ENCODE measurements at places on chromosomes 16 and 17.

GRCh38 chr16:57529391-57530103, 6.8 kb downstream of the CCDC102A start:
- DNase-seq: no peak

DNA sequence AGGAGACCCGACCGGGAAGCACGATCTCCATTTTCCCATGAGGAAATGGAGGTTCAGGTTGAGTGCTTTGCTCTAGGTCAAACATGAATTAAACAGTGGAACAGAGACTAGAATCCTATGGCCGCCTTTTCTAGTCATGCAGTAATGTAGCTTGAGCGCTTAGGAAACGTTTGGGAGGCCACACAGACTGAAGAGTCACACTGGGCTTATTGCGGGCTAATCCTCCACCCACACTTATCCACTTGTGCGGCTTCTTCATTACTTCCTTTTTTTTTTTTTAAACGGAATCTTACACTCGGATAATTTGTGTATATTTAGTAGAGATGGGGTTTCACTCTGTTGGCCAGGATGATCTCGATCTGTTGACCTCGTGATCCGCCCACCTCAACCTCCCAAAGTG, 26.0 kb downstream of the CACNG3 start:
- no peak for DNase-seq

GRCh38 chr17:8327303-8327649, 12.4 kb upstream of the ODF4 start:
- DNase-seq: no peak

DNA sequence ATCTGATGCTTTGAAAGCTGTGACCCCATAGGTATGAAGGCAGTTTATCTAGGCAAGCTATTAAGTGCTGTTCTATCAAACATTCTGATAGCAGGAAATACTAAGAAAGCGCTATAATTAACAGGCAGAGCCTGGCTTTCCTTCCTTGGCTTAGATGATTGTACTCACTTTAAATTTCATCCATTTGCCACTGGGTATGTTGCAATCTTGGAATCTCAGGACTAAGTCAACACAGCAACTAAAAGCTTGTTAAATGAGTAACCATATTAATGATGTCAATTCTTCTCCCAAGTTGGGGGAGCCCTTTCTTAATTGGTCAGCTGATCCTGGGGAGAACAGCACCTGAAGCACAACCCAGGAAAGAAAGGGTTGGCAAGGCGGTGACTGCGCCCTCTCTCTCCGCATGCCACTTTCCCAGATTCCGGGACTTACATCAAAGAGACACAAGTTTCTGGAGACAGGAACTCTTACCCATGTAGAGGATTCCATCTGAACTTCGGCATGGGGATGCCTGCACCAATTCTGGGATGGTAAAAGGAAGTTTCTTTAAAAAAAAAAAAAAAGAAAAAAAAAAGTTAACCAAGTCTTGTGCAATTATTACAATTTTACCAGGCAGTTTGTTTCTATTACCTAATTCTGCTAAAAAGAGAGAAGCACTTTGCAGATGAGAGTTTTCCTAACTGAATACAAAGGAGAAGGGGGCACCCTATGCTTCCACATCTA, 54.4 kb upstream of the ICAM2 start:
- no peak for DNase-seq

- DNase-seq: no peak
These were observed 13.6 kb downstream of the GP2 start for GRCh38 chr16:20313741-20314140.

- no peak for DNase-seq
These were observed 87.1 kb upstream of the HS3ST2 start for GRCh38 chr16:22726868-22727267.

DNA sequence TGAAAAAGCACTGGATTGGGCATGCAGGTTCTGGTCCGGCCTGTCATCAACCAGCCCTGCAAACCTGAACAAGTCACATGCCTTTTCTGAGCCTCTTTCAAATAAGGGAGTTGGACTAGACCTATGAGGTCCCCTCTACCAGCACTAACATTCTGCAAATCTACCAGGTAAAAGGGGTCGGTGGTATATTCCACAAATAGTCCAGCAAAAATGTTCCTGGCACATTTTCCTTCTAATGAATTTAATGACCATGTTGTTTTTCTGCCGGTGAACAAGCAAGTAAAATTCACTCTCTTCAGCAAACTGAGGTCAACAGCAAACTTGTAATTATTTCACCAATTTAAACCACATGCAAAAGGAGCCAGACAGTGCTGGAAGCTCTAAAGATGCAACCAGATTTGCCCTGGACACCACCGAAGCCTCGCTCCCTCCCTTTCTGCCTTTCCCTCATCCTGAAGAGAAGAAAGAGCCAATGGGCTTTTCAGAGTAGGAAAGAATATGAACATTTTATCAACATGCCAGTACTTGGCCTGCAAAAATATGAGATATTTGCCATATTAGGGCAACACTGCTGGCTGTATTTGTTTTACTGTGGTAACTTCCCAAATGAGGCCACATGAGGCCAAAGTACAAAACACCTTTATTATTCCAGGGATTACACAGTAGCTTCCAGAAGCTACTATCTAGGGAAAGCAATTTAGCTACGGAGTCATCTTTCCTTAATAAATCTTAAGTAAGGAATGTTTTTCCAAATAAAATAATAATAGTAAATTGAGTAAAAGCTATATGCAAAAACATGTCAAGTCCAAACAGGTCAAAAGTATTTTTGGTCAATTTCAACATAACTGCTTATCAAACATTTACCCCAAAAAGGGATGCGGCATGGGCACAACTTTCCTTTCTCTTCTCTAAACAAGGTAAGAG, 45.0 kb downstream of the USP31 start:
- DNase-seq: no peak

DNA sequence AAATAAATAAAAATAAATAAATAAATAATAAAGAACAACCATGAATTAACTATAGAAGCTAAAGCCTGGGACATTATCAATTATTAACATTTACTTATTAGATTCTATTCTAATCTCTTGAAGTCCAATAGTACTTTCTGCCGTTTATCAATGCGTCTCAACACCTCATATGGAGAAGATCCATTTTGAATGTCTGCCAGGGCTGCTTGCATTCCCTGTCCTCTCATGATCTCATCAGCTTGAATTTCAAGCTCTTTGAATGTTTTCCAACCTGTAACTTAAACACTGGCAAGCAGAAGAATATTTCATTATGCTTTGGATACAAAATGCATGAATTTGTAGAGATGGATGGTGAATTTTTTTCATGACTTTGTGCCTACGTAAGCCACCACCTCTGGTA, 191.9 kb upstream of the ANKFN1 start:
- DNase-seq: no peak

- no peak for DNase-seq
These were observed 8.5 kb upstream of the CES3 start for GRCh38 chr16:66952430-66953110.

- DNase-seq: peak; percentile 1
These were observed 395 bp downstream of the STXBP4 start for GRCh38 chr17:54968988-54969332.

- no peak for DNase-seq
These were observed 15.9 kb downstream of the RGS11 start for GRCh38 chr16:259814-260253.

GRCh38 chr16:13056607-13057006, 155.2 kb downstream of the SHISA9 start:
- no peak for DNase-seq

DNA sequence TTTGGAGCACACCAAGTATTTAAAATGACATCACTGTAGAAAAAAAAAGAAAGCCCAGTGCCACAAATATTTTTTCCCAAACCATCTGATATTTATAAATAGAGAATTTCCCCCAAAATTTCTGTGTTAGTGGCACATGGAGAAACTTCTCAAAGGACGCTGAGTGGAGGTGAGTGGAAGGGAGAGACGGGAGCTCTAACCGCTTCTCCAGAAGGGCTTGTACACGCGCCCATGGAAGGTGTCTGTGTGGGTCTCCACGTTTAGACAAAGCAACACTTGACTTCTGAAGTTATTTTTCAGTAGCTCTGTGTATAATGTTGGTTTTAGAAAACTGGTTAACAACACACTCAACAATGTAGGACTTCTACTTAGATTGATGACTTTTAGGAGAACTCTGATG, 1.0 kb downstream of the MYOCD start:
- no peak for DNase-seq

DNA sequence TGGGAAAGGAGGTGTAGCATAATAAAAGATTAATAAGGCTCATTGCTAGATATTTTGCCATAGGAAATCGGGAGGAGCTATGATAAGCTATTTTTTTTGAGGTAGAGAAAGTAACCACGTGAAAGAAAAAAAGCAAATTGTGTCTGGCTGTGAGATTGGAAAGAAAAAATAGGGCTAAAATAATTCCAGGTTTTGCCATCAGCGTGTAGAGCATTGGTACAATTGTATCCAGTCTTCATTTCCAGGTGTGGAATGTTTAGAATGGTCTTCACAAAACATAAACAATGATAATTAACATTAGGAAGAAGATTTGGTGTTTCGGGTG, 1.1 kb downstream of the TANC2 start:
- DNase-seq: no peak

DNA sequence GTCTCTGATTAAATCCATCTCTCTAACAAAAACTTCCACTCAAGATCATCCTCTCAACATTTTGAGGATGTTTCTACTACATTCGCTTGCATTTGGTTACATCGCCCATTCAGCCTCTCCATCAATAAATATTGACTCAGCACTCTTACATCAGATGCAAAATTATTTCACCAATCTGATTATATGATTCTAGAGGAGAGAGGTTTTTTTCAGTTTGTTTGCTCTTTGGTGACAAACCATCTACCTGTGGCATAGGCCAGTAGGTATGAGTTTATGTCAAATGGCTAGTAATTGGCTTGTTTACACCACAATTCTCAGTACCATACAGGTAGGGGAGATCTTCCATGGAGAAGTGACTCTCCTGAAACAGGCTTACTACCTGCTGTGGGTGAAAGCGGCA, 52.3 kb downstream of the TOX3 start:
- no peak for DNase-seq

- DNase-seq: no peak
These were observed 11.4 kb upstream of the CENPV start for GRCh38 chr17:16364625-16365024.

DNA sequence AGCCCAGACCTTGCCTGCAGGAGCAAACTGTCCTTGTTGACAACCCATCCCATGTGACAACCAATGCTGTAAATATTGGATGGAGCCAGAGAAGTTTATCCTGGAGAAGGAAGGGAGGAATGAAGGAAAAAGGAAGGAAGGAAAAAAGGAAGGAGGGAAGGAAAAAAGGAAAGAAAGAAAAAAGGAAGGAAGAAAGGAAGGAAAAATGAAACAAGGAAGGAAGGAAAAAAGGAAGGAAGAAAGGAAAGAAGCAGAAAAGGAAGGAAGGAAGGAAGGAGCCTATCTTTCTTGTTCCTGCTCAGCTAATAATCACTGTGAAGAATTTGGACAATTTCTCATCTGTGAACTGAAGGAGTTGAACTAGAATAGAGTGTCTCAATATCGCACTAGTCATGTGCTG, 56.1 kb downstream of the ACSM2B start:
- no peak for DNase-seq

- DNase-seq: no peak
These were observed 123.1 kb upstream of the MAF start for GRCh38 chr16:79723583-79724168.

GRCh38 chr17:36703860-36704266, 102.5 kb downstream of the MRM1 start:
- DNase-seq: no peak

DNA sequence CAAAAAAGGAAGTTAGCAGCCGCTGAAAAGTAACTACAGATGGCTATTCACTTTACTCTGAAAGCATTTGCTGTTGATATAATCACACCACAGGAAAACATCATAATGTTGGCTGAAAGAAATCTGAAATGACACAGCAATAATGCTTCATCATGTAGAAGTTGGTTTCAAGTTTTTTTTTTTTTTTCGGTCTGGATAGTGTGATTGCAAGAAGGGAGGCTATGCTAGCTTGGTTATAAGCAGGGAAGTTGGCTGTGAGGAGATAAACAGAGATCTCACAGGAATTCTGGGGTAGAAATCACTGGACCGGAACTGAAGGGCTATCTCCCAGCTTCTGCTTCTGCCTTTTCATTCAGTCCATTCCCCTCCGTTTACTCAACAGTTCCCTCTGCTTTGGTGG, 57.9 kb downstream of the MYO1D start:
- DNase-seq: no peak

DNA sequence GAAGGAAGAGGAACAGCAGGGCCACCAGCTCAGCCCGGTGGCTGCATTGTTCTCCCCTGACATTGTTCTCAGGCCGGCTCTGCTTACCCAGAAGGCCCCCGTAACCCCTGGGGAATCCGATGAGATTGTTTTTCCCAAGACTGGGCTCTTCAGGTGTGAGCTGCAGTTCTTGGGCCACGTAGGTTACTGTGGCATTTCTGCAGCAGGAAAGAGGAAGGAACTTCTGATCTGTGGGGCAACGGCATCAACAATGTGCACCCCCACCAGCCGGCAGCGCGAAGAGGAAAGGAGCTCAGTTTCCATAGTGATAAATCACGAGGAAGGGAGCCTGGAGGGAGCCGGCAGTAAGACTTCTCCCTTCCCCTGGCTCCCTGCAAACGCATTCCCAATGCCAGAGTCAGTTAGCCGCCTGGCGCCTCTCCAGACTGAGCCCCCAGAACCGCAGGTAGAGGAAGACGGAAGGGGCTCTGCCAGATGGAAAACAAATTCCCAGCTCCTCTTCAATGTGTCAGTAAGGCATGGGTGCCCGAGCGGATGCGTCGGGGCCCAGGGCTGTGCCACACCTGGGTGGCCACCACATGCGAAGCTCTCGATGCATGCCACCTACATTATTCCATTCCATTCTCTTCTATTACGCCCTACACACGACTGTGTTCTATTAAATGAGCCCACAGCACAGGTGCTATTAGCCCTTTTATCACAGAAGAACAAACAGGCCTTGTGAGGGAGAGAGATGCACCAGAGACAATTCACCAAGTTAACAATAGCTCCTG, 21.5 kb upstream of the PECAM1 start:
- no peak for DNase-seq

DNA sequence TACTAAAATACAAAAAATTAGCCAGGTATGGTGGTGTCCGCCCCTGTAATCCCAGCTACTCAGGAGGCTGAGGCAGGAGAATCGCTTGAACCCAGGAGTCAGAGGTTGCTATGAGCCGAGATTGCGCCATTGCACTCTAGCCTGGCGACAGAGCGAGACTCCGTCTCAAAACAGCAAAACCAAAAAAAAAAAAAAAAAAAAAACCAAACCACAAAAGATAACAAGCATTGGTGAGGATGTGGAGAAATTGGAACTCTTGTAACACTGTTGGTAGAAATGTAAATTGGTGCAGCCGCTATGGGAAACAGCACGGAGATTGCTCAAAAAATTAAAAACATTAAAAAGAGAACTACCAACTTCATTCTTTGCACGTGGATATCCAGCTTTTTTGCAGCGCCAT, 119.4 kb downstream of the OR1D5 start:
- no peak for DNase-seq

- no peak for DNase-seq
These were observed 362.6 kb downstream of the CNTNAP4 start for GRCh38 chr16:76639685-76640289.

DNA sequence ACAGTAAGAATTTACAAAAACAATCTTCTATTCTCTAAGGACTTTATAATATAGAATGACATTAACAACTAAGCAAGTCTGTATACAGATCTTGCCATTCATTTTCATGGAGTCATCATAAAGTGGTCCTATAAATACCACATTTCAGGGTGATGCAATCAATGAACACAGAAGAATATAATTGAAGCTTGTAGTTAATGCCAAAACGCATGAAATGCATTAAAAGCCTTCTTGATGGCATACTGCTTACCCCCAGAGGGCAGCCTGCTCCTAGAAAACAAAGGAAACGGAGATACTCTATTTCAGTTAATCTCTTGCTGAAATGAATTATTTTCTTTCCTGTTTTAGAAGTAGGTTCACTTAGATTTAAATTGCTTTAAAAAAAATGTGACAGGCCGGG, 45.2 kb upstream of the STAC2 start:
- no peak for DNase-seq
